ENCODE measurements at places on chromosomes 4 and X.

- DNase-seq = peak; percentile 2
Observed at GRCh38 chrX:104370089-104370488, 115.4 kb upstream of the ESX1 start.

DNA sequence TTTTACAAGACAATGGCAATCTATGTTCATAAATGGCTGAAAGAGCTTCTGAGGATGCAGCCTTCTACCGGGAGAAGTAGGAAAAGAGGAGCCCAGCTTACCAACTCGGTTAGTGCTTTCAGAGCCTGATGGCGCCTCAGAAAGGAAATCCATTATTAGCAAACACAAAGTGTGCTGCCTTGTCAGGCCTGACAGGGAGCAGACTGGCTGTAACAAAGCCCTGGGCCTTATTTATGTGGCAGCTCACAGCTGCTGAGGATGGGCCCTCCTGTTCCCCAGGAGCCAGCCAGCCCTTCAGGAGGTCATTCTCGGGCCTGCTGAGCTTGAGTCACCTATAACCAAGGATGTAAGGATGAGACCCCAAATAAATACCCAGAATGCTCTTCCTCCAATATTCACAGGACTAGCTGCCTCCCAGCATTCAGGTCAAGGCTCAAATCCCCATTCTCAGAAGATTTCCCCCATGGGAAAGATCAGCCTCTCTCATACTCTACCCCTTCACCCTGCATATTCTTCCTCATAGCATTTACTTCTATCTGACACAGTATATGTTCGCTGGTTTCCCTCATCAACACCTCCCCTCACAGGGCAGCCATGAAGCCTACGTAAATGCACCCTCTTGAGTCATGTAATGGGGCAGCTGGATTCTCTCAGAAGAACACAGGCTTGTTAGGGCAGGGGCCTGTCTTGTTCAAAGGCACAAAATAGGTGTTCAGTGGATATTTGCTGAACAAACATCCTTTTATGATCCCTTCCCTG lies 227.0 kb upstream of the RASGEF1B start:
- no peak for DNase-seq

DNA sequence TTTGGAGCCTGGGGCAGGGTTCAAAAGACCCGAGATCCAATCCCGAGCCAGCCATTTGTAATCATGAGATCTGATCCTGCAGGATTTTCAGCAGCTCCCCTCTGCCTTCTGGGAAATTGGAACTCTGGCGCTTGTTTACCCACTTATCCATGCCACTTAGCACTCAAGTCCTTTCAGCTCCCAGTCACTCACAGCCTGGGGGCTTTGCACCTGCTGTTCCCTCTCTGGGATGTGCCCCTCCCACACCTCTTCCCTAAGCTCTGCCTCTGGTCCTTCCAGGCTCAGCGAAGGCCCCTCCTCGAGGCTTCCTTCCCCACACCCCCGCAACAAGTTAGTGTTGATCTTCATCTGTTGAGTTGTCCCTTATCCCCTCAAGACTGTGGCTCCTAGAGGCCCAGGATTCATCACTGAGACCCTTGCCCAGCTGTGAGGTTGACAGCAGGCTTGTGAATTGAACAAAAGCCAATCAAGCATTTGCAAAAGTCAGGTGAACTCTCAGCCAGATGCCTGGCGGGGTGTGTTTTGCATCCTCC lies 99.1 kb upstream of the AFAP1 start:
- DNase-seq = no peak

- DNase-seq = no peak
Observed at GRCh38 chrX:141467442-141467841, 117.1 kb downstream of the SPANXA1 start.

GRCh38 chr4:149279776-149280175 lies 535.9 kb downstream of the IQCM start:
- no peak for DNase-seq

- DNase-seq = peak; percentile 97
Observed at GRCh38 chrX:13652850-13653693, at the start of gene TCEANC. Gene TCEANC, plus strand, starts transcription at chrX:13653141. Its CDS starts 9,368 bp downstream, at chrX:13662509.

DNA sequence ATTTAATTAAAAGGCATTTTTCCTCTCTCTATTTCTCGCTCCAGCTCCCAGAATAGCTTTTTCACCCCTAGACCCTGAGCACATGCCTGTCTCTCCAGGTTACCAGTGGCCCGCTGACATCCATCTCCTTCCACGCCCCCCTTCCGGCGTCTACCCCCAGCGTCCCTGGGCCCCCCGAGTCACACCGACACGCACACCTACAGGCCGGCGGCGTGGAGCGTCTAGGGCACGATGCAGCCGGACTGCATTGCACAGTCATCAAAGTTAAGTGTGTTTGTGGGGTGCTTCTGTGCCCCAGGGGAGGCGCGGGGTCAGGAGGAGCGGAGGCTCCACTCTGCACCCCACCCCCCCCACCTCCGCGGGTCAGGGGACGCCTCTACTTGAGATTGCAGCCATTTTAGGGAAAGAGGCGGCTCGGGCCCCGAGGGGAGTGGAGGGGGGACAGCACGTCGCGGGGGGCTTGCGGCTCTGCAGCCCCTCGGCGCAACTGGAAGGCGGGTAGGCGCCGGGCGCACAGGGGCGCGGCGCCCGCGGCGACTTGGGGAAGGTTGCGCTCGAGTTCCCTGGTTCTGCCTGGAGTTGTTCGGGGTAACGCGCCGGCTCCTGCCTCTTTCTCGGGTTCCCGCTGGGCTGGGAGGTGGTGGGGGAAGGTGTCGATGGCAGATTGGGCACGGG lies 112.7 kb downstream of the DHX15 start:
- DNase-seq = peak; percentile 15

GRCh38 chrX:119069128-119069527 lies 3.7 kb upstream of the CT47C1 start:
- no peak for DNase-seq

DNA sequence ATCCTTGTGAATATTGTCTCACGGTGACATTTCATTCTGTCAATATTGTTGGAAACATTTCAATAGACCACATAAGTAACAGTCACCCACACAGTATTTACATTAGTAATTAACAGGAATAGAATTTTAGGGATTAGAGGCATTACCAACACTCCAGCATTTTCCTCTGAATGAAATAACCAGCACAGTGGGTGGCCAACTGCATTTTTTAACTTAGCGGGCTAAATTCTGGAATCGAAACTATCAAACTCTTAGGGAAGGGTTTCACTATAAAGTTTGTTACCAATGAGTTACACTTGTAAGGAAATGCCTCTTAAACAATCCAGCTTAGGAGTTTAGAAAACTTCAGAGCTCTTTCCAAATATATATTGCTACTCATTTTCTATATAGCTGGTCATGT lies 403.0 kb downstream of the ADGRL3 start:
- DNase-seq = no peak

GRCh38 chr4:65789805-65790204 lies 119.5 kb upstream of the EPHA5 start:
- no peak for DNase-seq

- DNase-seq = no peak
Observed at GRCh38 chr4:8214136-8214535, 15.0 kb downstream of the SH3TC1 start.

DNA sequence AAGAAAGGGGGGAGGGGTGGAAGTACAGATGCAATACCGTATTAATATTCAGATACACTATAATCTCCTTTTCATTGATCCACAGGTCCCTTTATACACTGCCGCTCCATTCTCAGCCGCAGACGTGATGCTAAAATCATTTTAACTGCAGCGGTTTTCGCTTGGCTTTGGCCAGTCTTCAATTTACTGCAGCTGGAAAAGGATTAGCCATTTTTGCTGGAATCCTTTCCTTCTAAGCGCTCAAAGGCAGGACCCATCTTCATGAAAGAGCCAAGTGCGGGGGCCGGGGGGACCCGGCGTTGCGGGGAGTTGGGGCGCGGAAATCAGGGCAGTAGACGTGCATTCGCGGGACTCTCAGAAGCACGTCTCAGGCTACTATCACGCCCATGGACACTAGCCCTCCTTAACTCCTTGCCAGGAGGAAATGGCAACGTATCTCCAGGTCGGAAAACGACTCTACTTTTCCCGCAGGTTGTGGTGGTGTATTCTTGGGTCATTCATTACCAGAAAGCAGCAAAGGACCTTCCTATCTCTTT lies 1.7 kb upstream of the PCDH10 start:
- no peak for DNase-seq

DNA sequence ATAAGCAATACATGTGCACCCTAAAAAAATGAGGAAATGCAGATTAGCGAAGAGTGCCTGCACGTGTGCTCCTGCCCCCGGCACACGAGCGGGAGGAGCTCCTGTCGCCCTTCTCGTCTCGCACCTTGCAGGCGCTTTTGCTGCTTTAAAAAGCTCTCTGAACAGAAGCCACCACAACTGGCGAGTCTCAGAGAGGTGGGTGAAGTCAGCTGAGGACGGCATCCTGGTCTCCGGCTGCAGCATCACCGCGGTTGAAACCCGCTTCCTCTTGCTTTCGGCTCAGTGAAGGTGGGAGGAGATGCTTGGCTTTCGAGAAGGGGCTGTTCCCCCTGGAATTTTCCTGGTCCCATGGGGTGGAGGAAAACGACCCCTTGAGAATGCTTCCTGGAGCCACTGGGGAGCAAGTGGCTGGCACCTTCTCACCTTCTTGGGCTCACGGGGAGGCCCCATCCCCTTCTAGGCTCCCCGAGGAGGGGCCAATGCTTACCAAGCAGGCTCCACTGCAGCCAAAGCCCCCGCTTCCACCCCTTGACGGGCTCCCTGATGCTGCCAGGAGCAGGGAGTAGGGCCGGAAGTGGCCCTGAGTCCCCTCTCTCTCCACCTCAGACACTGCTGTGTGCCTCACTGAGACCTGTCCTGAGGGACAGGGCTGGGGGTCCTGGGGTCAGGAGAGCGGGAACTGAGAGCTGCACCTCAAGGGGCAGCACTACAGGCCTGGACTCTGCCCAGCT lies 29.2 kb upstream of the MXD4 start:
- DNase-seq = peak; percentile 69

DNA sequence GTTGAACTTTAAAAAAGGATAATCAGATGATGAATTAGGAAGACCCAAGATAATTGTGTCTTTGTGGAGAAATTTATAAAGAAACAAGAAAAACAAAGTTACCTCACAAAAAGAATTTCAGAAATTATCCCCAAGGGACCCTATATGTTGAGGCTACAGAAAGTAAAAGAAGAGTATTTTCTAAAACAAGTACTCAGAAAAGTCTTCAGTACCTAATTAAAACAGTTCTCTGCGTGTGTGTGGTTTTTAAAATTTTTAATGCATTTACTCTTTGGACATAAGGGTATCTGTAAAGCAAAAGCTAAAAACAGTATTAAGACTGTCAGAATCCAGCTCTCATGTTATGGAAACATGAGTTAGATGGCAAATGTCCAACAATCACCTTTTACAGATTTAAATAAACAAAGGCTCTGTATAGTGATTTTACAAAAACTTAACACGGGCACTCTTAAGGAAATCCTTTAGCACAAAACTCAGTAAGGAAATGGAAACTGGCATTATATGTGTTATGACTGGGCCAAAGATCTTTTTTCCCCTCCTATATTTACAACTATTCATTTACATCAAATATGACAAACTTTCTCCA lies 187.5 kb downstream of the NSUN7 start:
- DNase-seq = no peak

GRCh38 chr4:84708406-84709135 lies 125.6 kb downstream of the CDS1 start:
- DNase-seq = no peak

DNA sequence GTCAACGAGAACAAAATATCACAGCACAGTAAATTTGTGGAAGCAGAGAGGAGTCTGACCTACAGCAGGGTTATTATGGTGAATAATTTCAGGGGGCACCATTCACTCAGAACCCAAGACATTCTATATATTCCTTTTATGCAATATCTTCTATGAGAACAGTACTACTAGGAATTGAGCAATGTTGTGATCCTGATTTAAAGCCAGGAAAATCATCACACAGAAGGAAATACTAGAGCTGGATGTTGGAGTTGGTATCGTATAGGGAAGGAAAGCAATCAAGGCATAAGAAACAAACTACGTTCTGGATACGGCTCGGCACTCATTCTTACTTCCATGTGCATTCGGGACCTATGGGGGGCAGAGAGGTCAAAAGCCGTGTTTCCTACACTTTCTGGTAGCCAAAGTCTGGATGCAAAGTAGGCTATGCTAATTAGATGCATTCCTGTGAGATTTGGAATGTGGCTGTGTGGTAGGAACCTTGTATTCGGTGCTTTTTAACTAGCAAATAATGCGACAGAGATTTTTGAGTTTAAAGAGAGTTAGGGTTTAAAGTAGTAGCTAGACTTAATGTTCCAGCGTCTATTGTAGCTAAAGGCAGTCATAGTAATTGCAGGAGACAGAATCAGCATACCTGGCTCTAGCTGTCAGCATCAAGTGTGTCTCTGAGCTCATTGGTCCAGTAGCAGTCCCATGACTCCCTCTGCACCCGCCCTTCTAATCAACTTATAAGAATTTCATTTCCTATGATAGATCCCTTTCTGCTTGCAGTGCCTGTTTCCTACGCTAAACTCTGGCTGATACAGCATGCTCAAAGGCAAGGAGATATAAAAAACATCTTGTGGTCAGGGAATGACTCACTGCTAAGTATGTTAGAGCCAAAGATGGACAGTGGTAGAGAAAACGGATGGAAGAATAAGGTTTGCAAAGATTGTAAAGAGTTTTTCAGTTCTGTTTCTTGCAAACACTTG lies 43.3 kb upstream of the PDGFC start:
- DNase-seq = peak; percentile 49

DNA sequence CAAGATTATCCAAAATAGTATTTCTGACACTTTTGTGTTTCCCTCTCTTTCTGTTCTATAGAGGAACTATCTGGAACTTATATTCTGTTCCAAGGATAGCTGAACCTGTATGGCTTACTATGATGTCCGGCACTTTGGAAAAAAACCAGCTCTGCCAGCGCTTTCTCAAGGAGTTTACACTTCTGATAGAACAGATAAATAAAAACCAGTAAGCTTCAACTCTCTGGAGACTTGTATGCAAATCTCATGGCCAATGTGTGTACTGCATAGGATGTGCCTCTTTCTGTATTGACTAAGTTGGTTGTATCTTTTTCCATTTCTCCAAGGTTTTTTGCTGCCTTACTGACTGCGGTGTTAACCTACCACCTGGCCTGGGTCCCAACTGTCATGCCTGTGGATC lies 92.5 kb downstream of the FNIP2 start:
- no peak for DNase-seq

GRCh38 chr4:81369886-81370285 lies 101.8 kb downstream of the RASGEF1B start:
- DNase-seq = peak; percentile 22

GRCh38 chr4:57078685-57079521 lies 31.3 kb downstream of the IGFBP7 start:
- peak; percentile 48 for DNase-seq

GRCh38 chrX:132433001-132433400 lies 55.8 kb downstream of the MBNL3 start:
- no peak for DNase-seq
